ENCODE measurements at places on chromosomes 6 and 20. TPM values are rescaled to one million over a fixed set of nuclear protein-coding genes. Genes with fewer than 3 reads are reported as not detected.
A peak's percentile ranks its signal among the peaks of the same experiment; 100 is the strongest.

The FNDC1 gene
- total RNA-seq = not detected

GRCh38 chr6:153621070-153621469 is 418.0 kb upstream of the OPRM1 start:
- DNase-seq = no peak

- DNase-seq = no peak
These were observed 573.6 kb upstream of the EPHA7 start for GRCh38 chr6:93992976-93993375.

DNA sequence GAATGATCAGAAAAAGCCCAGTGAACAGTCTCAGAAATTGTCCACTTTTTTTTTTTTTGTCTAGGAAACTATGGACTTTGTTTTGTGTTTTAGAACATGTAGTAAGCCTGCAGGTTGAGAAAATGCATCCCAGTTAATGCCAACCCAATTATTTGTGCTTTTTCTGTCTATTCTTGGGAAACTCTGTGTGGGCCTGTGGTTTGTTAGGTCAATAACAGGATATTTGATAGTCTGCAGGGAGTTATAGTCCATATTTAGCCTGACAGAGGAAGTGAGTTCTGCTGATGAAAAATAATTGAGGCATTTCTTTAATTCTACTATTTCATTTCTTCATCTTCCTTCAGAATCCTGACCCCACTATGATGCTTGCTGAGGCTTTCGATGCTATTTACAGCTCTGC is 154.0 kb upstream of the LAMP5 start:
- DNase-seq = no peak

- DNase-seq = peak; percentile 51
These were observed 66.7 kb upstream of the ARMC2 start for GRCh38 chr6:108781419-108782100.

The DAAM2 gene
- total RNA-seq = not detected

- DNase-seq = no peak
These were observed 154.8 kb downstream of the RPS12 start for GRCh38 chr6:132969196-132969595.

DNA sequence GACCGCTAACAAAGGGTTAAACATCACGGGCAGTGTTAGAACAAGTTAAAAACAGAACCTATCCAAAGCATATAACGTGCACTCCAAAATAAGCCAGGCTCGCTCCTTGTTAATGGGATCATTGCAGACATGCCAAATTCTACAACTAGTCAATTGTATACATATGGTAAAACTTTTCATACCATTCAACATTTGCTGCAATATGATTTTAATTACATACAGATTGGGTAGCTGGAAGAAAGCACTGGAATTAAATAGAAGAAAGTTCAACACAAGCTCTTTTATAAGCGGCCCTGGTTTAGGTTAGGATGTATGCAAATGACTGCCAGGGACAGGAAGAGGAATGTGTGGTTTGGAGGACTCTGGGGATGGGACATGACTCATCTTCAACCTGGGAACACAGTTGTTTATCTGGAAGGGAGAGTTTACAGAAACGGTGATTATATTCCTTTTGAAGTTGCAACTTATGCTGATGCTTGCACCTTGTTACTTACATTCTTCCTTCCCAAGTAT is 62.5 kb upstream of the TIAM2 start:
- DNase-seq = no peak

GRCh38 chr6:63245909-63246308 is 34.6 kb downstream of the FKBP1C start:
- no peak for DNase-seq

The TRIM31 gene
- total RNA-seq = not detected

- DNase-seq = no peak
These were observed 4.1 kb downstream of the MTRES1 start for GRCh38 chr6:107032051-107032450.

- no peak for DNase-seq
These were observed 48.3 kb downstream of the ADGRF1 start for GRCh38 chr6:46993846-46994245.

GRCh38 chr20:45890077-45890984 is 677 bp downstream of the NEURL2 start:
- DNase-seq = peak; percentile 70

The PRICKLE4 gene
- total RNA-seq = not detected

GRCh38 chr6:1767481-1768246 is 157.9 kb downstream of the FOXC1 start:
- DNase-seq = no peak

DNA sequence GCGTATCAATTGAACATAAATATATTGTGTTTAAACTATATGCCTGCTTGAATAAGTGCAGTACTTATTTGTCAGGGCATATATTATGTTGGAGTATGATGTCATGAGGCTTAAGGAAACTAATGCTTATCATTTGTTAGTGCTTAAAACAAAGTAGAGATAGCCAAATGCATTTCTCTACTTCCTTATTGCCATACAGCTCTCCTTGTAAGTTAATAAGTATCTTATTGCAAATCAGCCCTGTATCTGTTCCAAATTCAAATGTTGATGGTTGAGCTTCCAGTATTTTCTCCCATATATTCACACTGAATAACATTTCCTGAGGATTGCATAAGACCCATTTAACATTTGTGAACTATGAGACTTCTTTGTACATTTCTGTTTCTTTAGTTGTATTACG is 57.8 kb downstream of the CARMIL1 start:
- DNase-seq = no peak

The ZSWIM1 gene
- total RNA-seq = 8.1 TPM

Data from activated CD4-positive, alpha-beta memory T cell treated with anti-CD3 and anti-CD28 coated beads for 36 hours (primary cell).